ENCODE measurements at places on chromosomes 11 and 22.
A peak's percentile ranks its signal among the peaks of the same experiment; 100 is the strongest.

DNA sequence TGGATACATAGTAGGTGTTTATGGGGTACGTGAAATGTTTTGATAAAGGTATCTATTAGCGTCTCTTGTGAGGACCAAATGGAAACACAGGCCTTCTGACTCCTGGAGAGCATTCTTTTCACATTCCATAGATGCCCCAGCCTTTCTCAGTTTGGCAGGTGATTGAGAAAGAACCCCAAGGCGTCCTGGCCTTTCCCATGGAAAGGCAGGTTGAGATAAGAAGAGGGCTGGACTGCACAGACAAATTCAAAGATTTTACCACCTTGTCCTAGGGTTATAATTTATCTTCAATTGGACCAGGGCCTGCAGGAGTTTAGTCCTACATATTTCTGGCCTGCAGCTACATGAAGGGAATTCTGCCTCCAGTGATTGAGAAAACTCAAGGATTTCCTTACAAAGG lies 661 bp upstream of the OLFML1 start:
- no peak for DNase-seq

GRCh38 chr11:46372086-46372485 lies 9.4 kb upstream of the MDK start:
- DNase-seq, result no peak

DNA sequence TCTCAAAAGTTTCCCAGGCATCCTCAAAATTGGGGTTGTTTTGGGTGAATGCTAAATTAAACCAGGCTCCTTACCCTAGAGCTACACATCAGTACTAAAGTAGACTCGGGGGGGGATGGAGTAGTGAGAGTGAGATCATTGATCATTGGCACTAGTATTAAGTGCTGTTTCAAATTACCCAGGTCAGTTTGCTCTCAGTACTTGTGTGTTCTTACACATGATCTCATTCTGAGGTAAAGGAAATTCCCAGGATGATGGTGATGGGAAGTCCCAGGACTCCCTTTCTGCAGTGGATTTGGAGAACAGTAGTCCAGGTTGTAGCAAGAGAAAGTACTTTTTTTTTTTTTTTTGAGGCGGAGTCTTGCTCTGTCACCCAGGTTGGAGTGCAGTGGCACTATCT lies 12.5 kb downstream of the RBM4 start:
- no peak for DNase-seq

GRCh38 chr11:9251311-9251710 lies 13.8 kb downstream of the DENND5A start:
- DNase-seq, result no peak

DNA sequence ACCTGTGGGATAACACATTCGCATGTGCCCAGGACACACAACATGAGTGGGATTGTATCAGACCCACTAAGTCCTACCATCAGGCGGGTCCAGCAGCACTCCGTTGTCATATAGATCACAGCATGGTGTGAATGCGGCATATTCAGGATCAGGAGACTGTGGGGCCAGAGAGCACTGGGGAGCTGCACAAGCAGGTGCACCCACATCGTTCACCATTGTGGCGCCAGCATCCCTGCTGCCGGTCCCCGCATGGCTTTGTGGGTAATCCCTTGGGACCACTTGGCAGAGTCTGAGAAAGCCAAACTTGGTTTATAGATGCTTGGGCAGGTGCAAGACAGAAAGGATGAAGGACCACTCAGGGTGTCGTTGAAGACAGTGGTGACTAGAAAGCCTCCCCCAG lies 201.6 kb upstream of the B3GAT1 start:
- no peak for DNase-seq

DNA sequence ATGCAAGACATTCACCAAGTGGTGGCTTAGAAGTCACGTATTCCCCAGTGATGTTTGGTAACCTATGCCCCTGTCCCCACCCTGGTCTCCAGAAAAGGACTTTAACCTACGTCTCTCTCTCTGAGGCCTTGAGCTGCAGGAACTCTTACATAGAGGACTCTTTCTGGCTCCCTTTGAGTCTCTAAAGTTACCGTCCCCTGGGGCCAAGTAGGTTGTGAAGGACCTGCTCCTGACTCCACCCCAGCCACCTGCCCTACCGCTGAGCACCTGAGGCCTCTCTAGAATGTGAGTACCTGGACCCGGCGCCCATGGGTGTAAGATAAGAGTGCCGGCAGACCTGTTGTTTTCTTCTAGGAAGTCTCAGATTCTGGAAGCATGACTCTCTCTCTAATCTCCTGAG lies 95.4 kb downstream of the TIMP3 start:
- no peak for DNase-seq

GRCh38 chr11:122898799-122899198 lies 16.2 kb downstream of the JHY start:
- no peak for DNase-seq

- no peak for DNase-seq
Observed at GRCh38 chr11:36409152-36409816, 100.8 kb downstream of the TRAF6 start.

DNA sequence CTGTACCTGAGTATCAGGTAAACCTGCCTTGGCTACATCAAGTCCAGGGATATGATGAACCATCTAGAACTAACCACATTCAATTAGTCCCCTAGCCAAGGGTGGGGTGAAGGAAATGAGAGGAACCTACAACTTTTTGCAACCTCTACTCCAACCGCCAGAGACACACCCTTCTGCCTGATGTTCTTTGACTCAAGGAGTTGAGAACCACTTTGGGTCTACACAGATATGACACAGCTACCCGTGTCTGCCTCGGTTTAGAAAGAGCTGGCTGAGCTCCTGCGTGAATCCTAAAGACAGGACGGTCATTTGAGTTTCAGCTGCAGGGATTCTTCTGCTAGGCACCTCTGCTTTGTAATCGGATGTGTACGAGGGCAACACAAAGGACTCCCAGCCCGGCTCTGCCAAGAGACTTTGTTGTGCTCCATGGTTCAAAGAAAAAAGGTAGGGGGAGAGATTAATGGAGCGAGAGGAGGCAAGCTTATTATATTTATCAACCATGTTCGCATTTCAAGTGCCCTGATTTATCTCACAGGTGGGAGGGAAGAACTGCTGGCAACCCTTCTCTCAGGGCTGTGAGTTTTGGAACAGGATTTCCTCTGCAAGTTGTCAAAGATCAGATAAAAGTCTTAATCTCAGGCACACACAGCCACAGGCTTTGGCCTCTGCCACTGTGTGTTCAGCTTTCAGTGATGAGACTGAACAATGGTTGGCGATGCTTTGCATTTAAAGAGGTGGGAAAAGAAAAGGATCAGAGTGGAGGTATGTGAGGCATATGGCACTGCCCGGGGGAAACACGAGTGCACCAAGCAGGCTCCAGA lies 35.1 kb downstream of the FLI1 start:
- no peak for DNase-seq

GRCh38 chr11:59678813-59679165 lies 10.0 kb upstream of the PATL1 start:
- DNase-seq, result no peak

GRCh38 chr11:10032935-10033334 lies 261.1 kb downstream of the SBF2 start:
- no peak for DNase-seq

GRCh38 chr11:10450462-10451425 lies 4.3 kb upstream of the AMPD3 start:
- peak; percentile 40 for DNase-seq

- DNase-seq, result no peak
Observed at GRCh38 chr11:103923451-103923931, 112.9 kb upstream of the DDI1 start.

DNA sequence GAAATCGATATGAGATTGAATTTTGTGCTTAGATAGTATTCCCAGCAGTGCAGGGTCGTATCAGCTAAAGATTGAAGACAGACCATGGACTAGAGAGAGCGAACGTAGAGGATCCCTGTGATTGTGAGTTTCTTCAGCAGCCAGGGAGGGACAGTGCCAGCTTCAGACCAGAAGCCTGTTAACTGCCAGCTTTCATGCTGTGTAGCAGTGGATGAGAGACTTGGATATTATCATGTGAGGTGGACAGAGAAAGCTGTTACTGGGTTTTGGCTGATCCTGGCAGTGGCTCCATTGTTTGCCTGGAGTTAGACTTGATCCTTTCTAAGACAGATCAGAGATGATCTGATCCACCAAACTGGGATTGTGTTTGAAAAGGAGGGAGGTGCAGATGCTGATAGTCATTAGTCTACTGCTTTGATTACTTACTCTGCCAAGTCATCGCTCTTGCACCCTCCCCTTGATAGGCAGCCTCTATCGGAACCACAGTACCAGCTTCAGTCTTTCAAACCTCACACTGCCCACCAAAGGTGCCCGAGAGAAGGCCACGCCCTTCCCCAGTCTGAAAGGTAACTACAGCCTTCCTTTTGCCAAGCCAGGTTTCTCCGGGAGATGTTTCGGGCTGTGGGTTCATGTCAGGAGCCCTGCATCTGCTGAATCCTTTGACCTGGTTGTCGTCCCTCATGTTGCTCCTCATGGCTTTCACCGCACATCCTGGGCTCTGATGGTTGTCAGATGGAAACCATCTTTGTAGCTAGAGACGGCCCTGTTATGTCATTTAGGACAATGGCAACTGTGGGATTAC lies 16.2 kb downstream of the MADD start:
- no peak for DNase-seq

DNA sequence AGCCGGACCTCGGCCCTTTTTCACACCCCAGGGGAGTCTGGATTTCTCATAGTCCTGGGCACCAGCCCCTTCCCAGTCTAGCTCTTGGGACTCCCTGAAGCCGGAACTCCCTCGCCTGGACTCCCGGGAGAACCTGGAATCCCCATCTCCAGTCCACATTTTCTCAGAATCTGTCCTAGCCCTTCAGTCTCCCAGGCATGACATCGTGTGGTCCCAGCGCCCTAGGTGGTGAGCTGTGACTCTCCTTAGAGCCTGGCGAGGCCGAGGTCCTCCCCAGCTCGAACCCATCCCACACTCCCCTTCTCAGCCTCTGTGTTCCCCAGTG lies 673 bp upstream of the DUSP18 start:
- DNase-seq, result no peak
